Bone marrow (tissue), 2 donors: ENCODE measurements at places on chromosomes 4 and X.

- DNase-seq, result no peak
Measured at GRCh38 chr4:158805635-158806471, 37.0 kb downstream of the FNIP2 start.

- DNase-seq, result no peak
Measured at GRCh38 chr4:113733685-113734084, 27.9 kb downstream of the CAMK2D start.

DNA sequence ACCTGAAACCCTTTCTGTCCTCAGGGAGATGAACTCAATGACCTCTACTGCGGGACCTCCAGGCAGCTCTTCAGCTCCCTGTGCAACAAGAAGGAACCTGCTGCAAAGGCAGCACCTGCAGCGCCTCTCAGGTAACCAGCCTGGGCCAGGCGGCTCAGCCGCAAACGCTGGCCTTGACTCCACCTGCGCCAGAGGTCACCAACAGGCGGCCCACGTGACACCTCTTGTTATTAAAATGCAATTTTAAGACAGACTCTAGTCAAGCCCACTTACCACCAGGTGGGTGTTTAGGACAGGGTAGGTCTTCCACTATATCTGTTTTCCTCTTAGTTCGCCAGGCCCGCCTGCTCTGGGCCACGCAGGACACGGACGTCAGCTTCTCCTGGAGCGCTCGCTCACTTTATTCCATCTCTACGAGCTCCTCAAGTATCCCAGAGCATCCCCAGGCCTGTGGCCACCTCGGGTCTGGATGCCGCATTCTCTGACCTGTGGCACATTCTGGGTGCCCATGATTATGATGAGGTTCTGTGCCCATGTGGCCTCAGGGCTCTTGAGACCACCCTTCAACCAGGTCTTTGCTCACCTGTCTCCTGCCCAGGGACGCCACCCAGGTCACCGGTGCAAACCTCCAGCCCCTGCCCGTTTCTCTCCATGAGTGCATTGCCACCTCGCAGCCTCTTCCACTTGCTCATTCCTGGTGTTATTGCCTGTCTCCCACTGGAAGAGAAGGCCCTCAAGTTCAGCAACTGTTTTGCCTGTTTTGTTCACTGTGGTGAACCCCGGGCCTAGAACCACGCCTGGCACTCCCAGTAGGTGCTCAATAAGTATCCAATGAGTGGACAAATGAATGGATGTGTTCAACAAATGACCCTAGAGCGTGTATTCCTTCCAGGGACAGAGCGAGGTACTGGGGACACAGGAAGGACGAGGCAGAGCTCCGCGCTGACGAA is 32.8 kb upstream of the JAKMIP1 start:
- no peak for DNase-seq

- DNase-seq, result no peak
Measured at GRCh38 chrX:53073115-53073586, 9.0 kb upstream of the TSPYL2 start.

- DNase-seq, result no peak
Measured at GRCh38 chr4:169243825-169244609, 26.7 kb downstream of the SH3RF1 start.

GRCh38 chrX:40169193-40170101 is 71.7 kb upstream of the BCOR start:
- DNase-seq, result peak; percentile 81

GRCh38 chr4:108779958-108780357 is 17.1 kb upstream of the ETNPPL start:
- no peak for DNase-seq

- no peak for DNase-seq
Measured at GRCh38 chr4:79250887-79251286, 75.0 kb downstream of the NAA11 start.

- no peak for DNase-seq
Measured at GRCh38 chrX:103774070-103774642, 2.5 kb upstream of the PLP1 start.

DNA sequence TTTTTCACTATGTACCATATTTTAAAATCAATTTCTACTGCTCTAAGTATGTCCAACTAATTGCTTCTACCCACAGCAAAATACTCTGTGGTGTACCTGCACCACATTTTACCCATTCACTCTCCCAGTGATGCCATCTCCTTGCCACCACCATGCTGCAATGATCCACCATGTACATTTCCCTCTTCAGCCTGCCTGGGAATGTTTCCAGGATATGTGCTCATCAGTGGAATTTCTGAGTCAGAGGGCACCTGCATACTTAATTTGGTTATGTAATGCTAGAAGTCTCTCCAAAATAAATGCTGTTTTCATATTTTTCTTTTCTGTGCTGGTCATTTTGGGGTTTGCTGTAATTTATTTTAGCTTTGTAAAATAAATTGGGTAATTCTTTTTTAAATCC is 33.2 kb upstream of the OCIAD2 start:
- DNase-seq, result no peak

DNA sequence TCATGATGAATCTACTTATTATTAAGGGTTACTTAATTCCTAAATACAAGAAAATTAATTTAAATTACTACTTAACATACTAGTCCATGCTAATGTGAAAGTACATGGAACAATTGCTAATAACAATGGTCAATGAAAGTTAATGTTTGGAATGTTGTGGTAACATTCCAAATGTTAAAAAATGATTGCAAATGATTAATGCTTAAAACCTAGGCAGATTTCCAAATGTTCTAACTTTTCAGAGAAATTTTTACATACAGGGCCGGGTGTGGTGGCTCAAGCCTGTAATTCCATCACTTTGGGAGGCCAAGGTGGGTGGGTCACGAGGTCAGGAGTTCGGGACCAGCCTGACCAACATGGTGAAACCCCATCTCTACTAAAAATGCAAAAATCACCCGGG is 1851.3 kb upstream of the PCDH7 start:
- no peak for DNase-seq

- DNase-seq, result no peak
Measured at GRCh38 chr4:125517831-125518230, 203.1 kb downstream of the FAT4 start.

- no peak for DNase-seq
Measured at GRCh38 chr4:109303140-109303496, 660 bp upstream of the COL25A1 start.

- DNase-seq, result no peak
Measured at GRCh38 chr4:104870495-104871233, 276.0 kb upstream of the TET2 start.

DNA sequence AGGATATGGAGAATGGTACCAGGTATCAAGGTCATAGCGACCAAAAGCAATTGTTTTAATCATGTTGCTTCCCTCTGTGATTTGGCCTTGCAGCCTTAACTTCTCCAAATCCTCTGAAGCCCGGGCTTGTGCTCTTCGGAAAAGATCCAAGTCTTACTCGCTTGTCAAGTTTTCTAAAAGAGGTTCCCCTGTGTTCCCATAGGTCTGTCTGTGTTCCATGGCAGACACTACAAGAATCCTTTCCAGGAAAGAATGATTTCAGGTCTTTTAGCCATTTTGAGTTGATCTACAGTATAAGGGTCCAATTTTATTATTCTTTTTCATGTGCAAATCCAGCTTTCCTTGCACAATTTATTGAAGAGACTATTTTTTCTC is 710.6 kb upstream of the DIAPH2 start:
- no peak for DNase-seq

- no peak for DNase-seq
Measured at GRCh38 chr4:14087459-14087858, 459.9 kb upstream of the BOD1L1 start.

DNA sequence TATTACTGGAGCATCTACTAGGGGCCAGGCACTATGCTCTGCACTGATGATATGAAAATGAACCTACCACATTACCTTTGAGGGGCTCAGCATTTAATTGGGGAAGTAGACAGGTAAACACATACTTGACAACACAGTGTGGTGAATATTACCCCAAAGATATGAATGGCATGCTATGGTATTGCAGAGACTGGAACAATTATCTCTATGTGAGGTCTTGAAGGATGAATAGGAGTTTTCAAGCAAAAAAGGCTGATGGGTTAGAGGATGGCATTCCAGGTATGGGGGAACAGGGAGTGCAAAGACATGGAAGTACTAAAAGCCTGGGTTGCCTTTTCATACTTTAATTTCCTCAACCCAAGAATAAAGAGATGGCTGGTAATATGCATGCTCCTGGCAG is 59.1 kb upstream of the CAPN6 start:
- no peak for DNase-seq

DNA sequence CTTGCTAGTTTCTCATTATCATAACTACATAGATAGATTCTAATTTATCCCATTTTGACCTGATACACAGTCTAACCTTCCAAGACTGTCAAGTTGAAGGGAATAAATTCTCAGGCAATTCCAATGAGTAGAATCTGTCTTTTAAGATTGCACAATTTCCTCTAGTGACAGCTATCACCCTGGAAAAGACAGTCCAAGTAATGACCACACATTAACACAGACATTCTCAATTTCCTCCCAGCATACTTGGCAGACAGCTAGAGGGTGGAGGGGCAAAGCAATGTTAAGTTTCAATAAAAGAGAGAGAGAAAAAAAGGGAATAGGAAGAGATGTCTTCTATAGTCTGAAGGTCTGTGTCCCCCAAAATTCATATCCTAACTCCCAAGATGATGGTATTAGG is 234.7 kb downstream of the LDB2 start:
- DNase-seq, result no peak

DNA sequence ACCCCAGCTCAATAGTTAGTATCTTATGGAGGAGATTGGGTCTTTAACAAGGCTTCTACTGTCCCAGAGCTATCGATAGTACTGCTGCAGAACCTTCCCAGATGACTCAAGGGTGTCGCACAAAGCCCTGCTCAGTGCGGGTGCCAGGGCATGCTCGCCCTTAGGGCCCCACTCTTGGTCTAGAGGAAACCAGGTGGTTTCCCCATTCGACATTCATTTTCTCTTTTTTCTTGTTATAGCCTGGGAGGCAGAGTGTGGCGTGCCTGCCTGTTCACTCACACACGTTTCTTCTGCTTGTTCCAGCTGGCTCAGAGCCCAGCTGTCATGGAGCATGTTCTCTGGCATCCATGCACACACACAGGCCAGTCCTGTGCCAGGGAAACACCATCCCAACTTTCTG is 144.5 kb downstream of the SMIM20 start:
- DNase-seq, result no peak

DNA sequence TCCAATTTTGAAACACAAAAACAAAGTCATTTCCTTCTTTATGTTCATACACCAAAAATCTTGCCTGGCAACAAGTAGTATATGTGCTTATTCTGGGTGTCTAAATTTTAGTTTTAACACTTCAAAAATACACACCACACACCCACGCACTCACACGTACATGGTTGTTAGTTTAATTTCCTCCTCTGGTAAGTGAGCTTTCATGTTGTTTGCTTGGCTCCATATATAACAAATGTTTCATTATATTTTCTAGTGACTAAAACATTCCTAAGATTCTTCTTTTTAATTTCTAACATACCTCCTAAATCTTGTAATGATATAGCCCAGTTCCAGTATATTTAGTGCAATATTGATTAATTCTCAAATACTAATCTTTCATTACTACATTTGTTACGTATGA is 80.9 kb downstream of the PRDM5 start:
- no peak for DNase-seq

DNA sequence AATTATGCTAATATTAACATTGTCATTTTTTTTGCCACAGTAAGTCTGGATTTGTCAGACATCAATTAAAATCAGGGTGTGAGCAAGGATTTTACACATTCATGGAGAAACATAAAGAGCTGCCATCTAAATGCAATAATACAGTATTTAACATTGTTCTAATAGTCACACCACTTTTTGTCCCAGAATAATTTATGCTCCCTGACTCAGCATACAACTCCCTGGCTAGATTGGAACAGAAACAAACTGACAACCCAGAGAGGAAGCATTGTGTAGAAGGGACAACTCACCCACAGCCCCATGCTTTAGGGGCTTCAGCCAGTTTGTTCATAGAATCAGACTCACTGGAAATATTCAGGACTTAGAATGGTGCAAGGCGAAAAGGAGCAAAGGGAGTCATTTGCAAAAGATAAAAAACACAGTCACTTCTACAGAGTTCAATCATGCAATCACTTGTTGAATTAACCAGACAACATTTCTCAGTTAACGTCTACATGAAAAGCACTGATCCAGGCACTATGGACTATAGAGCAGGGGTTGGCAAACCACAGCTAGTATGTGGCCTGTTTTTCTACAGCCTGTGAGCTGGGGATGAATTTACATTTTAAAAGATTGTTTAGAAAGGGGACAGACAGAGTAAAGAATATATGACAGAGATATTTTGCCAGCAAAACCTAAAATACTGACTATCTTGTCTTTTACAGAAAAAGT is 26.4 kb upstream of the SEC24B start:
- no peak for DNase-seq

- DNase-seq, result no peak
Measured at GRCh38 chrX:18617407-18617750, 54.5 kb downstream of the RS1 start.

GRCh38 chrX:21932292-21933002 is 8.1 kb upstream of the SMS start:
- no peak for DNase-seq

GRCh38 chr4:43244688-43245382 is 352.3 kb downstream of the GRXCR1 start:
- no peak for DNase-seq

- no peak for DNase-seq
Measured at GRCh38 chr4:129014566-129015509, 78.5 kb downstream of the SCLT1 start.

DNA sequence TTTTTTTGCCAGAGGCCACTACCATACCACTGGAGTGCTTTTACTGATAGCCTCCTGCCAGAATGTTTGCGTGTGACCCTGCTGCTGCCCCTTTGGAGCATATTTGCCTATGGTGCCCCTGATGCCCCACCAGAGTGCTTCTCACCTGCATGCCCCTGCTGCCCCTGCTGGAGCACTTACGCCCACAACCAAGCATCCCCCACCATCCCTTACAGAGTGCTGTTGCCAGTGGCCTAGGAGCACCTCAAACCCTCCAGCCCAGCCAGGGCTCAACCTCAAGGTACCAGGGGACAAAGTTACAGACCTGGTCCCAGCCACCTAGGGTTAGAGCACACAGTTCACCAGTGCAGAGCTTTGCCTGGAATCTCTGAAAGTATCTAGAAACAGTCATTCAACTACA is 207.2 kb downstream of the CFAP299 start:
- no peak for DNase-seq

DNA sequence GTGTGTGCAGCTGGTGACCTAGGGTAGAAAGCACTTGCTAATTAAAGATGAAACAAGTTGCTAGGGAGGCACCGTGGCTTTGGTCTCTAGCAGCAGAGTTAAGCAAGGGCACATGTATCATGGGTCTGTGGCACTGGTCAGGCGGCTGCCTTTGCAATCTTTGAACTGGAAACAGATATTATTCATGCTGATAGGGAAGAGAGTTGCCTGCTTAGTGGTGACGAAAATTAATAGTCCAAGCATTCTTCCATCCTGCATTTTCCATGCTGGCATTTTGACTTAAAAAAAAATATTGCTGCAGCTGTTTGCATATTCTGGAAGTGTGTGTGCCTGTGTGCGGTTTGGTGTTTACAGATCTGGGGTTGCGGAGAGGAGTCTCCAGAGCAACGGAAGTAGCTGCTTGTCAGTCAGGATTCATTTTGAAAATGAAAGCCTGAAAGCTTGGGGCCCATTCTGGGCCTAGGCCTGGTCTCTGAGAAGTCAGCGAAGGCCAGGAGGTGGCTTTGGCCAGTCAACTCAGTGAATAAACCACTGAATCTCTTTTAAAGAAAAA is 2.3 kb upstream of the SOWAHD start:
- DNase-seq, result no peak

GRCh38 chr4:138190452-138190858 is 51.7 kb downstream of the SLC7A11 start:
- peak; percentile 11 for DNase-seq

GRCh38 chrX:24574743-24575142 is 72.4 kb downstream of the PCYT1B start:
- DNase-seq, result no peak

GRCh38 chr4:52298444-52298843 is 247.3 kb downstream of the SPATA18 start:
- DNase-seq, result no peak
